H1 (cell line): ENCODE measurements at places on chromosomes 5 and 9. TPM values are rescaled to one million over a fixed set of nuclear protein-coding genes. Genes with fewer than 3 reads are reported as not detected.
A peak's percentile ranks its signal among the peaks of the same experiment; 100 is the strongest.

- H3K27ac ChIP-seq = no peak overlapping the region
- no peak for DNase-seq
- H3K4me3 ChIP-seq = no peak overlapping the region
- no peaks in the 10 kb centered on the region for H3K36me3 ChIP-seq
Measured at GRCh38 chr5:131622633-131623032, 12.4 kb downstream of the RAPGEF6 start.

- H3K27me3 ChIP-seq = no peaks in the 10 kb centered on the region
- no peak overlapping the region for H3K4me3 ChIP-seq
- H3K36me3 ChIP-seq = peaks cover 58% of the 10 kb centered on the region
- DNase-seq = no peak
- H3K4me1 ChIP-seq = peaks cover 5% of the 10 kb centered on the region
Measured at GRCh38 chr5:160427607-160428006, 6.0 kb downstream of the PTTG1 start.

DNA sequence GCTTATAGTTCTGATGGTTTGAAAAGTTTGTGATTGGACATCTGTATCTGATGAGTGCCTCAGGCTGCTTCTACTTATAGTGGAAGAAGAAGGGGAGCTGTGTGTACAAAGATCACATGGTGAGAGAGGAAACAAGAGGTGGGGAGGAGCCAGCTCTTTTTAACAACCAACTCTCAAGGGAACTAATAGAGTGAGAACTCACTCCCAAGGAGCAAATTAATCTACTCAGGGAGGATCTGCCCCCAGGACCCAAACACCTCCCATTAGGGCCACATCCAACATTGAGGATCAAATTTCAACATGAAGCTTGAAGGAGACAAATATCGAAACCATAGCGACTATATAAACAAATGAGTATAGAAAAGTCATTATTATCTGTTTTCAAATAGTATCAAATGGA is 64.7 kb upstream of the PRLR start:
- H3K27me3 ChIP-seq = no peaks in the 10 kb centered on the region
- H3K4me1 ChIP-seq = no peaks in the 10 kb centered on the region
- H3K36me3 ChIP-seq = no peaks in the 10 kb centered on the region; the same call in 1 of the 2 replicates
- no peak for DNase-seq

TNFSF8 gene
- total RNA-seq = not detected in 2 replicates

PRRT1B gene
- total RNA-seq = 1.1 and 1.2 TPM in 2 replicates

- H3K27ac ChIP-seq = no peak overlapping the region
- no peaks in the 10 kb centered on the region for H3K36me3 ChIP-seq
- peaks cover 3% of the 10 kb centered on the region; the same call in 1 of the 2 replicates for H3K4me1 ChIP-seq
- H3K4me3 ChIP-seq = no peak overlapping the region
- no peak for DNase-seq
Measured at GRCh38 chr5:126267438-126267837, 155.8 kb upstream of the GRAMD2B start.

PCDHB10 gene
- total RNA-seq = 1.8 and 1.9 TPM in 2 replicates

- H3K4me3 ChIP-seq = no peak overlapping the region
- H3K36me3 ChIP-seq = no peaks in the 10 kb centered on the region
- H3K27ac ChIP-seq = no peak overlapping the region
- no peaks in the 10 kb centered on the region for H3K27me3 ChIP-seq
Measured at GRCh38 chr9:70444904-70445303, 30.4 kb upstream of the KLF9 start.

GRCh38 chr5:56838409-56839039 is 23.2 kb downstream of the MAP3K1 start:
- no peaks in the 10 kb centered on the region for H3K27me3 ChIP-seq
- peaks cover 15% of the 10 kb centered on the region for H3K4me1 ChIP-seq
- H3K27ac ChIP-seq = no peak overlapping the region
- DNase-seq = no peak
- no peak overlapping the region for H3K4me3 ChIP-seq

GPX3 gene
- total RNA-seq = 26.4 and 27.8 TPM in 2 replicates

GRCh38 chr5:135565725-135566421 is 12.9 kb downstream of the CXCL14 start:
- H3K27ac ChIP-seq = no peak overlapping the region
- no peaks in the 10 kb centered on the region for H3K36me3 ChIP-seq
- H3K27me3 ChIP-seq = no peaks in the 10 kb centered on the region
- no peak overlapping the region for H3K4me3 ChIP-seq

DNA sequence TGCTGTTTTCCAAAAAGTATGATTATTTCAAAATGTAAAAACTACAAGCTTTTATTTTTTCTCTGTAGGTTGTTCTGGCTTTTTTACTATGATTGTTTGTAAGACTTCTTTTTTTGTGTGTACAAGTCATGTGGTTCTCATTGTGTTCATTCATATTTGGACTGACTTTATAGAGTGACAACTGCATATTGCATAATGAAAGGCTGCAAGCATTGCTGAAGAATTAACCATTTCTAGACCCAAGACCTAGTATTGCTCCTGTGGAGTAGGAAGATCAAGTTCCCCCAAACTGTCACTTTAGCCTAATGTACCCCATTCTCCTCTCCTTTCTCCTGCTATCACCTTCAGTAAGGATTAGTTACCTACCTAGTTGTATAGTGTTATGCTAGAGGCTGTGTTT is 10.0 kb downstream of the MAP1B start:
- H3K4me3 ChIP-seq = no peak overlapping the region
- no peak overlapping the region for H3K27ac ChIP-seq
- DNase-seq = no peak
- H3K36me3 ChIP-seq = peaks cover 33% of the 10 kb centered on the region

FAF2 gene
- 35.8 and 36.2 TPM in 2 replicates for total RNA-seq

DNA sequence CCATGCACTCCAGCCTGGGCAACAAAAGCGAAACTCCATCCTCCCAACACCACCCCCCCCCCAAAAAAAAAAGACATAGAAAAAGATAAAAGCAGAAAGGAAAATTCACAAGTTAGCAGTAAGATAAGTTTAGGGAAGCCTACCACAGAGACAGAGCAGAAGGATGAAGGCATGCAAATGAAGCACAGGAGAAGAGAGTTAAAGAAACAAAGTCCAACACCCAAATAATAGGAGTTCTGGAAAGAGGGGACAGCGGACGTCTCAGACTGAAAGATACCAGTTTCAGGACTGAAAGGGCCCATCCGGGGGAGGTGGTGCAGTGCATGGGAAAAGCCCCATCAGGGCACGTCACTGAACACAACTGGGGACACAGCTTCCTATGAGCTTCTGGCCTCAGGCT is 54.3 kb downstream of the OTULIN start:
- H3K27ac ChIP-seq = no peak overlapping the region
- no peaks in the 10 kb centered on the region; the same call in 1 of the 2 replicates for H3K27me3 ChIP-seq
- no peak for DNase-seq
- no peak overlapping the region for H3K4me3 ChIP-seq
- H3K4me1 ChIP-seq = no peaks in the 10 kb centered on the region

DNA sequence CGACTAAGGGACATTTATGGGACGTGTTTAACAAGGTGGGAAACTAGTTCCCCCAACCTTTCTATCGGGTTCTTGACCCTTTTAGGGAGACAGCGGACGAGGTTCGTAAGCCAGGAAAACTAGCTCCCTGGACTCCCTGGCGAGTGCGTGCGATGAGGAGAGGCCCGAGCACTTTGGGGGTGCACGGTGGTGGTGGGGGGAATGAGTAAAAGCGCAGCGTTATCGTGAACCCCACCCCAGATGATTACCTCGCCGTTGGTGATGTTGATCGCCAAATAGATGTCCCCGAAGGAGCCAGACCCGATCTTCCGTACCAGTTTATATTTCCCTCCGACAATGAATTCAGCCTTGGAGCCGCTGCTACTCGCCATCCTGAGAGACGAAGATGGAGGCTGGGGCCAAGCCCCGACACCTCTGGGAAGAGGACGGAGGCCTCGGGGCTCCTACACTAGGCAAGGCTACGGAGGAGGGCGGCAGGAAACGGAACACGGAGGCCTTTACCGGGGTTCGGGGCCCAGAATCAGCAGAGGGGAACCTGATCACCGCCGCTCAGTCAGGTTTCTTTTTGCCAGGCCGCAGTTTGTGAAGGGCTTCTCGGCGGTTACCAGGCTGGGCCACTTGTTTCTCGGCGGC is 529 bp downstream of the CSNK1A1 start:
- peak overlapping the region; percentile 99 for H3K4me3 ChIP-seq
- H3K27ac ChIP-seq = peak overlapping the region; percentile 93
- H3K4me1 ChIP-seq = peaks cover 4% of the 10 kb centered on the region
- peaks cover 11% of the 10 kb centered on the region for H3K36me3 ChIP-seq
- no peaks in the 10 kb centered on the region for H3K27me3 ChIP-seq
- DNase-seq = no peak

- DNase-seq = no peak
- H3K27me3 ChIP-seq = no peaks in the 10 kb centered on the region
Measured at GRCh38 chr5:78361631-78361993, 1.2 kb downstream of the SCAMP1 start.

GRCh38 chr5:107893642-107894041 is 222.9 kb upstream of the EFNA5 start:
- H3K27ac ChIP-seq = no peak overlapping the region
- DNase-seq = no peak
- H3K4me3 ChIP-seq = no peak overlapping the region
- H3K27me3 ChIP-seq = no peaks in the 10 kb centered on the region
- H3K36me3 ChIP-seq = no peaks in the 10 kb centered on the region

ADAMTS12 gene
- total RNA-seq = 12.3 and 12.8 TPM in 2 replicates

EPB41L4B gene
- total RNA-seq = 23.7 and 25.0 TPM in 2 replicates
